ENCODE measurements at places on chromosomes 7 and 10.

GRCh38 chr10:4606856-4607636, 219.0 kb upstream of the AKR1E2 start:
- no peak for DNase-seq

GRCh38 chr7:140196361-140197217, 19.8 kb upstream of the KDM7A start:
- DNase-seq, result no peak

DNA sequence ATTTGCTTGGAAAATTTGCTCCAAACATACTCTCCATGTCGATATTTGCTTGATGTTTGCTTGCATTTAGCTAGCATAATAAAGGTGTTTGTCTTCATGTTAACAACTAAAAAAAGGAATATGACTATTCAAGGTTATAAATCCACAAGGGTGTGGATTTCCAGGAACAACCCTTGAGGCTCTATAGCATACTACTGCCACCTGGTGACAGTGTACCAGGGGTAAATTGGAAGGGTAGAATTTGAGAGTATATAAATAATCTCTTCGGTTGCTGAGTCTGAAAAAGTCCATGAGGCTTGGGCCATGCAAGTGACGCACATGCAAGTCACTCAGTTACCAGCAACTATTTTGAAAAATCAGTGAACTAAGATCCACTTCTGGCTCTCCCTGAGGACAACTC, 68.4 kb downstream of the SLIT1 start:
- DNase-seq, result no peak

GRCh38 chr7:18212308-18212707, 184.7 kb upstream of the PRPS1L1 start:
- DNase-seq, result no peak

- no peak for DNase-seq
These were observed 89.4 kb downstream of the INPP5A start for GRCh38 chr10:132626761-132627665.

- DNase-seq, result no peak
These were observed 8.5 kb downstream of the KCNMA1 start for GRCh38 chr10:77628906-77629730.
